GM13976 (cell line): ENCODE measurements at places on chromosomes 12 and 14.
A peak's percentile ranks its signal among the peaks of the same experiment; 100 is the strongest.

DNA sequence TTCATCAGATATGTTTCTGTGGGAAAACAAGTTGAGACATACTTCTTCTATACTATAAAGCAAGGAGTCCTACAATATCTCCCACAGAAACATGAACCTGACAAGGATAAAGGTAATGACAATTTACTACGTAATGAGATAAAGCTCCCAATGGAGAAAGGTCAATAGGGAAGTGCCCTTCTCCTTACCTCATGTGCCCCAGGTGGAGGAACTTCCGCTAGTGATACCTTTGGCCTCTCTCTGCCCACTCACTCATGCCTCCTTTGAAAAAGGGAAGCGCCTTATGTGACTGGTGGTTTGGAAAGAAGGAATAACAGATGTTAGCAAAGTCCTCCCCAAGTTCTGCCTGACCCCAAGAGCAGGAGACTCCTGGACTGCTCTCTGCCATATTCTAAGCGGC lies 305.3 kb downstream of the ITPR2 start:
- no peak for DNase-seq

DNA sequence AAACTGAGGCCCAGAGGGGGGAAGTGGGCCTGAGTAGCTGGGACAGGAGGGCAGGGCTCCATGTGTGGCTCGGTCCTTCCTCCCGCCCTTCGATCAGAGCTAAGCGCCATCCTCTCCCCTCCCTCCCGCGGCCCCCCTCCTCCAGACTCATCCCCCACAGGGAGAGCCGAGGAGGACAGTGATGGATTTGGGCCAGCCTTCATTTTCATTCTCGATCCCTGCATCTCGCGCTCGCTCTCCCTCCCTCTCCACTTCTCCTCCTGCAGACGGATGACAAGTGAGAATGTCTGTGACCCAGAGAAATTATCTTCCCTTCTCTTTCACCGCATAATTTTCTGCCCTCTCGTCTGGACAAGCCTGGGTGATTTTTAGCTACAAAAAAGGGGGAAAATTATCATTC lies 183.3 kb downstream of the RBM19 start:
- no peak for DNase-seq

- no peak for DNase-seq
Observed at GRCh38 chr12:81800298-81801148, 41.4 kb upstream of the PPFIA2 start.

- DNase-seq = no peak
Observed at GRCh38 chr14:27327095-27327494, 729.3 kb upstream of the NOVA1 start.

DNA sequence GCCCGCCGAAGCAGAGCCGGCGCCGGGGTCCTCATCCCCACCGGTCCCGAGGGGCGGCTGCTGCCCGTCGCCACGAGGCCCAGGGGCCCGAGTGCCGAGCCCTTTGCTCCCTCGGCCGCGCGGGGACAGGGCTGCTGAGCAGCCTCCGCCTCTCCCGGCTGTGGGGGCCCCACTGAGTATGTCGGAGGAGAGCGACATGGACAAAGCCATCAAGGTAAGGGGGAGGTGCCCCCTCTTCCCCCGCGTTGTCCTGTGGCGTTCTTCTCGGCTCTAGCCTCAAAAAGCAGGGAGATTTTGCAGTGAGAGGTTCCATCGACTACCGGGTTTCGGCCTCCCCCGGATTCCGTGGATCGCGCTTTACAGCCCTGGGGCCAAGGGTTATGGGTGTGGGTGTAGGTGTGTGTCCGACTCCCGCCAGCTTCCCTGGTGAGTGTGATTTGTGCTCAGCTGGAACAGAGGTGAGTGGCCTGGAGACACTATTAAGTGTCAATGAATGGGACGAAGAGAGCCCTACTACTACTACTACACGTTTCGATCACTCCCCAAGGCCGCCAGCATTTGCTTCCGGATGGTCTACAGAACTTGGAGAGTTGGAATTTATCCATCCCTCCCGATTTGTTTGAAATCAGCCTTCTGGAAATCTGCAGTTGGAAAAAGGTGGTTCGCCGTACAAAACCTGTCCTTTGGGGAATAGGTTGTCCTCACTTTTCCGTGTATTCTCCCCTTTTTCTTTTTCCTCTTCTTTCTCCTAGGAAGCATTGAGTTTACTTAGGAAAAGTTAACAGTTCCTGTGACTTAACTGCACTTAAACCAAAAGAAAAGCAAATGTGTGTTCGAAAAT lies 748 bp downstream of the MAPKAPK5 start:
- peak; percentile 39 for DNase-seq

GRCh38 chr12:104942075-104942474 lies 16.0 kb downstream of the SLC41A2 start:
- DNase-seq = no peak

DNA sequence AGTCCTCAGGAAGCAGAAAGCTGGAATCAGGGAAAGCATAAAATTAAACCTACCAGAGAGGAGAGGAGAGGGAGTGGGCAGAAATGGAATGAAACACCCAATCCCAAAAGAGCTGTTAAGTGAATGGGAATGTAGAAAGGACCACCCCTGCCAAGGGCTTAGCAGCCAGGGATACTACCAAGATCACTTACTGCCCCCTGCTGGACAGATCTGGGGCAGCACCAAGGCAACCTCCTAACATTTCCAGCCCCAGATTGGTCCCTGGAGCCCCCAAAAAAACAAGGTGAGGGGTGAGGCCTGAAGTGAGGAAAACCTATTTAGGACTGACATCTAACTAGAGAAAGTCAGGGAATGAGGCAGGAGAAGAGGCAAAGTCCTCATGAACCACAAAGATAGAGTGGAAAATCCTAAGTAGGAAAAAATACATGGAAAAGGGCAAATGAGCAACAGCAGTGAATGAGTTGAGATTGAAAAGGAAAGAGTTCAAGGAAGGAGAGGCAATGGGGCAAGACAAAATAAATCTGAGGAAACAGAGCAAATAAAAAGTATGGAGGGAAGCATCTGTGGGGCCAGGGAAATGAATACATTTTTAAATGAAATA lies 11.2 kb upstream of the FKBP11 start:
- peak; percentile 86 for DNase-seq

DNA sequence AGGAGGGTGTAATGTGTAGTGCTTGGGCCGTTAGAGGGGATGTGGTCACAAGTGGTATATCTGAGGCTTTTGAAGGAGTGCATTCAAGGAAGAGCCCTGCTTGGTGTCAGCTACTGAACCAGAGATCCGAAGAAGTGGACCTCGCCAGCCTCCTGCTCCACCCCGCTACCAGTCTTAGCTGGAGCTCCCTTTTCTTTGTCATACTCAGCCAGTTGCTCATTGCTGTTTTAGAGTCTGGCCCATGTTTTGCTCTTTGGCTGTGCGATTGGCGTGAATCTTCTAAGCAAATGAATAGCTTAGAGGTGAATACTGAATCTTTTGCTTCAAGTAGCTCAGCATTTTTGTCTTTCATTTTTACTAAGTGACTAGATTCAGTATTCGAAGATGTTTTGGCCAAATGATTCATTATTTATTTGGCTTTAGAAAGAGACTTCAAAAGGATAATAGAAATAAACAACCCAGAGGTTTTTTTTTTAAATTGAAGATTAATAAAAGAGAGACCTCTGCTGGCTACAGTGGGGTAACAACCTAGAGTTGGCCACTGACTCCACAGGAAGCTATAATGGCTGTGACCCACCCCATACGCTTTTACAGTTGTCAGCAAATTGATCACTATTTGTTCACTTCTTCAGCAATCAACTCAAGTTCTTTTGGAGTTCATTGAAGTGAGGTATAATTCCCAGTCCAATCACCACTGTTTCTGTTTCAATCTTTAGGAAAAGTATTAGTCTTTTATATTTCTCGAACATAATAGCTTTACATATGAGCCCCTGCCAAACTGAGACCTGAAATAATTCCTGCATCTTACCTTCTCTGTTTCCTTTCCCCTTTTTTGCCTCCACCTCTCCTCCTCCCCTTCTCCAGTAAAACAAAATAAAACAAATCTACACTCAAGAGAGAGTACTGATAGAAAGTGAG lies 19.9 kb downstream of the CDKN1B start:
- DNase-seq = peak; percentile 61

GRCh38 chr12:100908501-100908900 lies 113.9 kb downstream of the ANO4 start:
- no peak for DNase-seq

DNA sequence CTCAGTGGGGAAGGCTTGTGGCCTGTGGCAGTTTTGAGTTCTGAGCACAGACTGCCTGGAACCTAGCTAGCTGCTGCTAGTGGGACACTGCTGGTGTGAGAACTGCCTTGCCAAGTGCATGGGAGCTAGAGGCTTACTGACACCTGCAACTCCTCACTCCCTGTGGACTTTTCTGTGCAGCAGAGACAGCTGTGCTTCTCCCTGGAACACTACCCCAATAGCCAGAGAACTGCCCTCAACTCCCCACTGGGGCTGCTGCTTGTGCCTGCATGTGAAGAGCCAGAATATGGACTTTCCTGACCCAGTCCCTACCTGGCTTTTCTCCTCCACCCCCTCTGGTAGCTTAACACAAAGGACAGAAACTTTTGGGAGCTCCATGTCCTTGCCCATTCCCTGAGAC lies 222.6 kb downstream of the ADGRD1 start:
- DNase-seq = no peak

- no peak for DNase-seq
Observed at GRCh38 chr12:108804271-108804953, 53.0 kb downstream of the SSH1 start.

GRCh38 chr12:52692254-52692653 lies 11.1 kb downstream of the KRT77 start:
- DNase-seq = no peak

GRCh38 chr14:44422699-44423098 lies 84.4 kb downstream of the FSCB start:
- DNase-seq = no peak

DNA sequence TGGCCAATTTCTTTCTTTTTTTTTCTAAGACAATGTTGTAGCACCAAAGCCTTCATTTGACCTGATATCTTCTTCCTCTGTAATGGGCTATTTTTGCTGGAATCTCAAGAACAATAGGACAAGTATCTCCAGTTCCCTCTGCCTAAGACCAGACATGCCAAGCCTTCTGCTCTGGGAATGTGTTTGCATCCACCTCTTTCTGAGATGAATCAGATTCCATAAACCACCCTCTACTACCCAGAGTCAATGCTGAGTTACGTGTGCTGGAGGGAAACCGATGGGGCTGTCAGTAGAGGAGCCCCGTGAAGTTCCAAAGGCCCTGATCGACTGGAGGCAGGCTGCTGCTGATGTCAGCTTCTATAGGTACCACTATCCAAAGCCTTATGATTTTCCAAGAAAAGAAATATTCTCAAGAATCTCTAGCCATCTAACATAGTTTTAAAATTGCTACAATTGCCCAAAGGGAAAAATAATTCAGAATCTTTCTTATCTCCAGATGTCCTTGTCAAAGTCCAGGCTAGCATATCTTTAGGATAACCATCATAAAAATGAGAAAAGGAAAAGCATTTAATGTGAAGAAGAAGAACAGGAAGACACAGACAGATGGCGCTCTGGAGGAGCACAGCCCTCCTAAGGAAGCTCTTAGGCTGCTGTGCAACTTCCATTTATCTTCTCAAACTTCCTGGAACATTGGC lies 101.9 kb downstream of the SLC8A3 start:
- peak; percentile 29 for DNase-seq

GRCh38 chr12:52361553-52361952 lies 5.7 kb downstream of the KRT85 start:
- DNase-seq = no peak

- no peak for DNase-seq
Observed at GRCh38 chr12:5470221-5470620, 38.3 kb downstream of the NTF3 start.

DNA sequence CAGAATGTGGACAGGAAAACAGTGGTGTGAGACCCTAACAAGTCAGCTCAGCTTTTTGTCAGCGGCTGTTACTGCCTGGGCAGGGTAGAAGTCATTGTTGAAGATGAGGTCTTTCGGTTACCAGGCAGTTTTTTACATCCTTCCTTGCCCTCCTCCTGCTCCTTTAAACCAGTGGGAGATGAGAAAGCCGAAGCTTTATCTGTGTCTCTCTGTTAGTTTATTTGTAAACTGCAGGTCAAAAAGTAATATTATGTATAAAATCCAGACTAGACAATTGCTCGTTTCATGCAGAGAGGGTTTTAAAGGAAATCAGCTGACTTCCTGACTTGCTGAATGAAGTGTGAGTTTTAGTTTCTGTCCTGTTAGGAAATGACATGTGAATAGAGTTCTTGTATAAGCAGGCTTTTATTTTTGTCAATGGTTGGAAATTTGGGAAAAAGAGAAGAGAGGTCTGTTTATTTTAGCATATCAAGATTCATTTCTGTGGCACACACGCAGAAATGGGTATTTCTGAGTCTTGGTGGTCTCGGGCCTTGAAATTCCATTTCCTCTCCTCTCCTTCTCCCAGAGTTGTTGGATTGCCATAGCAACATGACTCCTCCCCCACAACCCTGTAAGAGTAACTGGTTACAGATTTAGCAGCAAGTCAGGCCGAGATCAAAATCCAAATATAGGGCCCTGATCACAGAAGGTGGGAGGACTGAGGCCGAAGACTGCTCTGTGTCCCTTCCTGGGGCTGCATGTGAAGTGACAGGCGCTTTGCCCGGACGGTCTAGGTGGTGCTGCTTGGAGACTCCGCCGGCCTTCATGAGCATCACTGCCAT lies 60.8 kb downstream of the SAMD4A start:
- peak; percentile 67 for DNase-seq

DNA sequence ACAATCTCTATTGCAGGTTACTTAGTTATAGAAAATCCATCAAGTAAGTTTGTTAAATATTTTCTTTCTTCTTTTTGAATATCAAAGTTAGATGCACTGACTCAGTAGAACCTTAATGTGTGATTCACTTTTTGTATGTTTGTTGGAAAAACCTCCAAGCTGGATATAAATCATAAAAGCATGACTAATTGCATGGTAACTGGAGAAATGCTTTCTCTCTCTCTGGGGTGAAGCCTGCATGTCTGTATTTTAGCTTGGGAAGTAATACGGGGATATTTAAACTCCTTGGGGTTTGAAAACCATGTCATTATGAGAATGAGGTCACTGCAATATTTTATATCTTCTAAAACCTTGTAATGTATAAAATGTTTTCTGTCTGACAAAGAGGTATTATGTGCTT lies 58.6 kb upstream of the MYF6 start:
- DNase-seq = no peak

- DNase-seq = no peak
Observed at GRCh38 chr12:70196811-70197281, 46.4 kb upstream of the CNOT2 start.

DNA sequence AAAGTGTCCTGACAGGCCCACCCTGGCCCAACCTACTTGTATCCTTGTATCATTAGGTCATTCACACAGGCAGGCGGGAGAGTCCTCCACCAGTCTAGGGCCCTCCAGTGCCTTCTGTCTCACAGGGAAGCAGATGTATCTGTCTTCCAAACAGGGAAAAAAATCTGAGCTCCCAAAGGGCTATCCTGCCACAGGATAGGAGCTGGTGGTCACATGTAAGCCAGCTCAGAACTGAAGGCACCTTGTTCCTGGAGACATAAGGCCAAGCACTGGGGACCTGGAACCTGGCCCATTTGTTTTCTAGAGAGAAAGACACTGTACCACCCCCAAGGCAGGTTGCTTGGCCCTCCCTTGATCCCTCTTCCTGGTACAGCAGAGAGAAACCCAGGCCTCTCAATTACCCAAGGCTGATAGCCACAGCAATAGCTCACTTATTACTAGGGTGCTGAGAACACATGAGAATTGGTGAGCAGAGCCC lies 19.4 kb upstream of the PLEKHH1 start:
- DNase-seq = no peak

- no peak for DNase-seq
Observed at GRCh38 chr12:6923851-6924250, 3.9 kb upstream of the ATN1 start.
